ENCODE measurements at places on chromosomes 2 and 18.

GRCh38 chr2:156405586-156405985 lies 30.6 kb upstream of the GPD2 start:
- peak; percentile 41 for DNase-seq

DNA sequence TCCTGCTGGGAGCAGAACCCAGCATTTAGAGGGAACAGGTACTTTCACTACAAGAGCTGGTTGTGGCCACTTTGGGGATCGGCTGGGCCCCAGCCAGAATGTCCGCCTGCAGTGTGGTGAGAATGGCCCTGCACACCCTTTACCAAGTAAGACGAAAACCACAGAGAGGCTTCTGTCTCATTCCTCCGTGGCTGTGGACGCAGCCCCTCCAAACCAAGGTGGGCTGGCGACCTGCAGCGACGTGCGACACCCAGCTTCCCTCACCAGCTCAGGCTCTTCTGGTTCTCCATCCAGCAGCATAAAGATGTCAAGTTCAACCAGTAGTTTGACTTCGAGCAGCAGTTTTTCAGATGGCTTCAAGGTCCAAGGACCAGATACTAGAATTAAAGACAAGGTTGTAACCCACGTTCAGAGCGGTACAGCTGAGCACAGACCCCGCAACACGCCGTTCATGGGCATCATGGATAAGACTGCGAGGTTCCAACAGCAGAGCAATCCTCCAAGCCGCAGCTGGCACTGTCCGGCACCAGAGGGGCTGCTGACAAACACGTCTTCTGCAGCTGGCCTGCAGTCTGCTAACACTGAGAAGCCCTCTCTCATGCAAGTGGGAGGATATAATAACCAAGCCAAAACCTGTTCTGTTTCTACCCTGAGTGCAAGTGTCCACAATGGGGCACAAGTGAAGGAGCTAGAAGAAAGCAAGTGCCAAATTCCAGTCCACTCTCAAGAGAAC lies 56.2 kb downstream of the WDSUB1 start:
- no peak for DNase-seq

DNA sequence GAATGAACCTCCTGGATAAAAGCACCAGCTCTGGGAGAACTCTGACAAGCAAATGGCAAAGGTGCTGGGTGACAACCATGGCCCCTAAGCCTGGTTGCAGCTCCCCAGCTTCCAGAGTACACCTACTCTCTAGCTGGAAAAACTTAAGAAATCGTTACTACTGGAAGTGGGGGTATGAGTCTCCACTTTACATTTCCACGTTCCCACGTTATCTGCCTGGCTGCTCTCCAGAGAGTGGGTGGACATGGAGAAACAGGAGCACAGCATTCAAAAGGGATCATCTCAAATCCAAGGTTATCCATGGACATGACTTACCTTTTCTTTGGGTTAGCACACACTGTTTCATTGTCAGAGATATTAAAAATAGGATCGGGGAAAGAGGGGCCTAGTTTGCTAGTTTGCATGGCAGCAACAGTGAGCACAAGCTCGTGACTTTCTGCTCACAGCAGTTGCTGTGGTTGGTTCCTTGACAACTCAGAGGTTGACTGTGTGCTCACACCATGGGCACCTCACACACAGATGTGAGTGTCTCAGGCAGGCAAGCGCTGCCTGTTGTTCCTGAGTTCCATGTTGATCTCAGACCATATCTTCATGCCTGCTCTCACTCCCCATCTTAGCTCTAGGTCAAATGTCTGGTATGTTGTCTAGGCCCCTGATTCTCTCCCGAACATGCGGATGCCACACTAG lies 32.5 kb downstream of the PTPN18 start:
- no peak for DNase-seq

GRCh38 chr2:170156592-170156991 lies 21.4 kb upstream of the MYO3B start:
- no peak for DNase-seq

GRCh38 chr2:17754773-17755425 lies 961 bp downstream of the GEN1 start:
- DNase-seq: peak; percentile 31

GRCh38 chr2:127185093-127185492 lies 35.0 kb downstream of the CYP27C1 start:
- no peak for DNase-seq

- no peak for DNase-seq
Observed at GRCh38 chr2:80926168-80926567, 621.6 kb upstream of the LRRTM1 start.

GRCh38 chr2:70895998-70896764 lies 39.5 kb upstream of the ATP6V1B1 start:
- DNase-seq: no peak

DNA sequence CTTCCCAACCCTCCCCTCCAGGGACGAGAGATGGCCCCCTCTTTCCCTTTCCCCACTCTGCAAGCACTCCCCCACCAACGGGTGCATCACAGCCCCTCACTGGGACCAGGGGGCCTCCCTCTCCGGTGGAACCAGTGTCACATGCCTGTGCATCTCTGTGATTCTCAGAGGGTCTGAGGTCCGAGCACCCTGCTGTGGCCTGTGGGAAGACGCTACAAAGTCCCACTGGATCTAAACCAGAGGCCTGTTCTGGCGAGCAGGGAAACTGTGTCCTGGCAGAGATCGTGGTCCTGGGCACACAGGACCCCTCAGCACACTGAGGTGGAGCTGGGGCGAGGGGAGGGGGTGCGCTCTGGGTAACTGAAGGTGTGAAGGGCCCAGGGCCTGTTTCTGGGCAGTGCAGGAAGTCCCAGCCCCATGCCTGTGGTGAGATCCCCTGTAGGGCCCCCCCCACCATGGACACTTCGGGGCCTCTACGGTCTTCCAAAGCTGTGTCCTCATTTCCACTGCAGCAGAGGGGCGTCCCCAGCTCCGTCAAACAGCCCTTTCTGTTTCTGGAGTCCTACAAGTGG lies 8.0 kb downstream of the SNORC start:
- no peak for DNase-seq
